ENCODE measurements at places on chromosomes 4 and X.

- DNase-seq: no peak
Measured at GRCh38 chr4:188691811-188692210, 552.6 kb downstream of the TRIML1 start.

- no peak for DNase-seq
Measured at GRCh38 chrX:24659646-24660045, 12.5 kb upstream of the PCYT1B start.

DNA sequence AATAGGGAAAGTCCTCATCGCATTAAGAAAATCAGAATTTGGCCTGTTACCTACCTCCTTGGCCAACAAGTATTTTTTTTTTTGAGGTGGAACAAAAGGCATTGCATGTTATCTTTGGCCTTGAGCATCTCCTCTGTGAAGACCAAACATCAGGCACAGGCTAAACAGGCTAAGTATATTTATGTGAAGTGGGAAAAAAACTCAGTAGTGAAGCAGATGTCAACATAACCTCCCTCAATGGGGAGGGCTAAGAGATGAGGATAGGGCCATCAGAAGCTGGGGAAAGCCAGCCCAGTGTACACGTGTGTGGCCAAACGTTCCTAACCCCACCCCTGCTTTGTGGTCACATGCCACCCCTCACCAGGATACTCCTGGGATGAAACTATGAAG, 102.5 kb downstream of the FNIP2 start:
- no peak for DNase-seq

- peak; percentile 22 for DNase-seq
Measured at GRCh38 chr4:81786063-81786763, 314.5 kb upstream of the RASGEF1B start.

- DNase-seq: peak; percentile 16
Measured at GRCh38 chrX:91435395-91435794, 756 bp downstream of the PABPC5 start.

GRCh38 chr4:170026253-170027021, at the start of gene MFAP3L:
Gene MFAP3L (minus strand): TSS chr4:170026395. CDS start chr4:170005877, 20,518 bp downstream.
- DNase-seq: peak; percentile 75

DNA sequence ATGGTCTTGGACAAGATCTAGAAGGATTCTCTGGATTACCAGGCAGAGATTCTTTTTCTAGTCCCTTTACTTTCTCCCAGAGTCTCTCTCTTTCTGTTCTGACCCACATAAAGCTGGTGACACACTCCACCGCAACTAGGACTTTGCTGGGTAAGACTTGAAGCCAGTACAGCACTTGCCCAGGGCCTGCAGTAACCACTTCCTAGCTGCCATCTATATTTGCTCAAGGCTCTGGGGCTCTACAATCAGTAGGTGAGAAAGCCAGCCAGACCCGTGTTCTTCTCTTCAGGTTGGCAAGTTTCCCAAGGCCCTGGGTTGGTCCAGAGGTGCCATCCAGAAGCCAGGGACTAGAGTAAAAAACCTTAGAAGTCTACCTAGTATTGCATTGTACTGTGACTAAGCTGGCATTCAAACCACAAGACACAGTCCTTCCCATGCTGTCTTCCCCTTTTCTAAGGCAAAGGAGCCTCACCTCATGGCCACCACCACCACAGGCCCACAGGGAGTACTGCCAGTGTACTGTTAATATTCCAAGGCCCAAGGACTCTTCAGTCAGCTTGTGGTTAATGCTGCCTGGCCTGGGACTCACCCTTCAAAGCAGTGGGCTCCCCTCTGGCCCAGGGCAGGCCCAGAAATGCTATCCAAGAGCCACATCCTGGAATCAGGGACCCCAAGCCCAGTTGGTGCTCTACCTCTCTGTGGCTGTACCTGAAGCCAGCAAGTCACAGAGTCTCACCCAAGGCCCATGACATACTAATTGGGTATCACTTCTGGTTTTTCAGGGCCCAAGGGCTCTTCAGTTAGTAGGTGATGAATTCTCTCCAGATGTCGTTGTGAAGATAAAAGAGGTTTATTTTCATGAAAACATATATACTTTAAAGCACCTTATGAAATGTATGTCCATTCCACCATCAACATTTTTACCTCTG, 54.7 kb downstream of the CD38 start:
- DNase-seq: no peak

DNA sequence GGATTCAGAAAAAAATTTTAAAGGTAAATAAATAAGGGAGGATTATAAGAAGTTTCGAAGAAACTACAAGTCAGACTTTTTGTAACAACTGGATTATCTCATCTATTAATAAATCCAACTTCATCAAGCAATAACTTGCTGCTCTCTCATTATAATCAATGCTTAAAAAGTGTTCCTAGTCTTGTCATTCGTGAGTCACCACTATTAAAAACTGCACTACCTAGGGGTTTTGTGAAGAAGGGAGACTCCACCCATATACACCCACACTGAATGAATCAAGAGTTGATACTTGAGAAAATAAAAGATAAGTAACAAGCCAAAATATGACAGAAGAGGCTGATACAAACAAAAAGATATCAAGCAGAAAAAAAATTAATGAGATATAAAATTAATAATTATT, 360.5 kb downstream of the ZNF674 start:
- DNase-seq: no peak

DNA sequence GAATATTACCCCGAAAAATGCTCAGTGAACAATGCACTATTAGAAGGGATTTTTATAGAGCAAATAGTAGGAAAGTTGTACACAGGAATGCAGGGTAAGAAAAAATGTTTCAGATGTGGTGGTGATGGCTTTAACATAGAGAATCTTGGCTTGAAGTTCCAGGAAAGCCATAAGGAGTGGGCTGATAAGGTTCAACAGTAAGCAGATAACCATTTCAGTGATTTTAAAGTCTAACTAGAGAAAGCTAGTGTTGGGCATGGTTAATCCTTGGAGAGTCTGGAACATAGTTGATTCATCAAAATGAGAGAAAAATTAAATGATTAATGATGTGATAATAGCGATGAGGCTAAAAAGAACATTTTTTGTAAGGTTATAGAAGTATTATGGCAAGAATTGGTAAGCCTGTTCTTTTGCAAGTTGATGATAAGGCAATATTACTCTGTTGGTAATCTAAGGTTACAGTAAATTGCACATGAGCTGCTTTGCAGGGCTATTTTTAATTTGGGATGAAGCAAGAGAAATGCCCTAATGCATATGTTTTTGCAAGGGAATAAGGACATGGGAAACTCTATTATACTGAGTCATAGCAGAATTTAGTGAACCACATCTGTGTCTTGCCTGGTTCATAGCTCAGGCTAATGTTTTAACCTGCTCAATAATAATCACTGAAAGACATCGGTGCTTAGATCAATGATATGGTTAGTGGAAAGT, 44.3 kb downstream of the GALNTL6 start:
- no peak for DNase-seq
